ENCODE measurements at places on chromosomes 2 and 18. TPM values are rescaled to one million over a fixed set of nuclear protein-coding genes. Genes with fewer than 3 reads are reported as not detected.

The CFC1 gene
- not detected for total RNA-seq

The CAPN10 gene
- total RNA-seq, result 12.3 TPM

The AFF3 gene
- total RNA-seq, result 22.1 TPM

The CGREF1 gene
- 11.6 TPM for total RNA-seq

The KCNG2 gene
- total RNA-seq, result 2.6 TPM

The FAM210A gene
- 26.2 TPM for total RNA-seq

The GLI2 gene
- 2.2 TPM for total RNA-seq

The VAMP8 gene
- 25.5 TPM for total RNA-seq

The RBM45 gene
- total RNA-seq, result 38.5 TPM

The CCDC148 gene
- total RNA-seq, result 3.6 TPM

The DHRS9 gene
- 3.1 TPM for total RNA-seq

The CRYGD gene
- not detected for total RNA-seq

The RUFY4 gene
- total RNA-seq, result 13.7 TPM

The RAX gene
- 3.4 TPM for total RNA-seq

The ARHGAP28 gene
- 41.2 TPM for total RNA-seq

The ZSCAN30 gene
- total RNA-seq, result 30.8 TPM

The KIF5C gene
- total RNA-seq, result 4.3 TPM

The POTEJ gene
- 0.24 TPM for total RNA-seq

The REG3G gene
- total RNA-seq, result 1.7 TPM

The DYSF gene
- 2.9 TPM for total RNA-seq

The TSPYL6 gene
- total RNA-seq, result 0.24 TPM

The AMER3 gene
- 1.2 TPM for total RNA-seq

The FEV gene
- not detected for total RNA-seq

The TIMM21 gene
- total RNA-seq, result 21.7 TPM

The ASB18 gene
- 2.2 TPM for total RNA-seq

The FAM124B gene
- 10.1 TPM for total RNA-seq

The PLEK gene
- 22.9 TPM for total RNA-seq

The VSNL1 gene
- total RNA-seq, result 7.7 TPM

The PROC gene
- 3.6 TPM for total RNA-seq

The SERPINB4 gene
- 4.1 TPM for total RNA-seq

The DYNAP gene
- total RNA-seq, result 7.0 TPM

The TRIM43 gene
- total RNA-seq, result not detected

The ASNSD1 gene
- 81.4 TPM for total RNA-seq

The CFAP65 gene
- 2.9 TPM for total RNA-seq

The KLHL41 gene
- 0.72 TPM for total RNA-seq

The MTCL1 gene
- 57.3 TPM for total RNA-seq

The TTC31 gene
- 21.7 TPM for total RNA-seq

Data from umbilical cord (tissue), 2 donors.